LoVo (cell line): ENCODE measurements at places on chromosomes 6 and 20.

DNA sequence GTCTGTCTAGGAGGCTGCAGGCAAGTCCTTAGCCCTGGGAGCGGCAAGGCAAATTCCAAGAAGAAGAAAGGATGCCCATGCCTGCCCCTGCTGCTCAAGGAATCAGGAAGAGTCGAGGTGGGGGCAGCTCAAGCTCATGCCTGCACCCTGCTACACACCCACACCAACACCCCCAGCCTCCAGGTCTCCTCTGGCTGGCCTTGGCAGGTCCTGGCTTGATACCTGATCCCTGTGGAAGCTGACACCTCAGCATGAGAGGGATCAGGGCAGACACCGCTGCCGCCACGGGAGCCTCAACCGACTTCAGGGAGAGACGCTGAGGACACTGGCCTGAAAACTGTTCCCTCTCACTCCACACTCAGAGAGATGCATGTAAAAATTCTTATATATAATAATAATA lies 35.5 kb upstream of the MAFB start:
- no peak for DNase-seq

- no peak for DNase-seq
These were observed 213.0 kb downstream of the FRK start for GRCh38 chr6:115847671-115848070.

DNA sequence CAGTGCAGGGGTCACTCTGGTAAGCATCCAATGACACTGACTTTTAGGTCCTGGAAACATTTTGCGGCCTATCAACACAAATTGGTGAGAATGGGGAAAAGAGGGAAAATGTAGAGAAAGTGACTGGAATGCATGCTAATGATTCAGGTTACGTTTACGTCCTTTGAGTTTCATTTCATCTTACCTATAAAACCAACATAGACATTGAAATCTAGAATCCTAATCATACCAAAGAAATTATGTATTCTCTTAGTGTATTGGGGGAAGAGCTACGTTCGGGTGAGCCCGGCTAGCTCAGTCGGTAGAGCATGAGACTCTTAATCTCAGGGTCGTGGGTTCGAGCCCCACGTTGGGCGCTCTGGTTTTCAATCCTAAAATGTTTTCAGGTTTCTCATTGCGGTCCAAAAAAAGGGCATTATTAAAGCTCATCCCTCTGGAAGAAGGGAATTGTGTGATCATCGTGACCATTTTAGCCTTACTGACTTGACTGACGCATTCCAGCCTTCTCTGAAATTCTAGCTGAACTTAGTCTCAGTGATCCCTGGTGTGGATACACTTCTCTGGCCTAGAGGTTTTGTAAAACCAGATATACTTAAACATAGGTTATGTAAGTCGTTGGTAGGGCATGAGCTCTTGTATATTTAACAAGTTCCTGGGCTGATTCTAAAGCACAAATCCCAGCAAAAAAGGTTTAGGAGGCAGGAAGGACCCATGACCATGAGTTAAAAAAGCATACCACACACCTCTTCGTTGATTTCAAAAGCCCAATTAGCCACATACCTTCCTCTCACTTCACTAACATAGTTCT lies 18.3 kb downstream of the HMGN4 start:
- DNase-seq, result peak; percentile 71

DNA sequence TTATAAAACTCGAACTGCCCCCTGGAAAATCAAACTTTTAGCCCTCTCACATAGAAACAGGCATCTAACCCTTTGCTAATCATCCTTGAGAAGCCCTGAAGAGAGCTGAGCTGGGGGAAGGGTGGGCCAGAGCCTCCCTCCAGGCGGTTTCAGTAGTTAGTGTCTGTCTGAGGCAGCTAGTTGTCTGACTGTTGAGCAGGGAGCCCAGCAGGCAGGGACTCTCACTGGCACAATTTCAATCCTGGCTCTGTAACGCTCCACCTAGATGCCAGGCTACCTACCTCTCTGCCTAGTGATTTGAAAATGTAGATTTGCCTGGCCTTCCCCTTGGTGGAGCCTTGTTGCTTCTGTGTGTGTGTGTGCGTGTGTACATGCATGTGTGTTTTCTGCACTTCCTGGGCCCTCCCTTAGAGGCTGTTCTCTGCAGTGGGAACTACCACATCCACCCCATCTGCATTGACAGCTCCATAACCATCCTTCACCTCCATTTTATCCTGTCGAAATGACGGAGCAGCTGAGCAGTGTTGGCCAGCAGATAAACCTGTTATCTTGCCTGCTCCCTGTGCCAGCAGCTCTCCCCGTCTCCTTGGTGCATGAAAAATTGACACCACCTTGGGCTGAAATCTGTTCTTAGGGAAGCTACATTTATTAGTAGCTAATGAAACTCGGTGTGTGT lies 69.6 kb upstream of the VSTM2L start:
- DNase-seq, result no peak

DNA sequence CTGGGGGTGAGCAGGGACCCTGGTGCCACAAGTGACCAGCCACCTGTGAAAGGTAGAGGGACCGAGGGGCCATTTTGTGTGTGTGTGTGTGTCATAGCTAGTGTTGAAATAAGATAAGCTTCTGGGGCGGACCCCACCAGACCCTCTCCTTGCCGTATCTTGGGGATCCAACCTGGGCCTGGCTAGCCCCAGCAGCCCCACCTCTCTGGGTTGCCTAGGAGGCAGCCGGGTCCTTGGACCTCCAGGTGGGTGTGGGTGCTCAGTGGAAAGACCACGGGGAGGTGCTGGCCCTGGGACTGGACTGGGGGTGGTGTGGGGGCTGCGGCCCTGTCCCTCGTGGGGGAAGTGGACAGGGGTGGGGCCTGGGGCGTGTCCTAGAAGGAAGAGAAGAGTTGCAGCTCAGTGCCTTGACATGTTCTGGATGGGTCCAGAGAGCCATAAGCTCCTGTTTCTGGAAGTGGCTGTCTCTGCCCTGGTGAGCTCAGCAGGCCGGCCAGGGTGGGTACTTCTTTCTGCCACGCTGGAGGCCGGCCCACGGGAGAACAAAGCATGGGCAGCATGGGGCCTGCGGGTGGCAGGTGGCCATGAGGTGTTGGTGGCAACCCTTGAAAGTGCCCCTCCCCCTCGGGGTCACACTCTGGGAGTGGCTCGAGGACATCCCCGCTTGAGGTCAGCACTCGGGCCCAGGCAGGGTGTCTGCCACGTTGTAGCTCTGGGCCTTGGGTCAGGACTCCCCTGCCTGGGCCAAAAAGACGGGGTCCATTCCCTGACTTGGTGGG lies 8.4 kb downstream of the RBBP8NL start:
- DNase-seq, result no peak

- DNase-seq, result no peak
These were observed 101.2 kb downstream of the HDGFL1 start for GRCh38 chr6:22670605-22671004.

DNA sequence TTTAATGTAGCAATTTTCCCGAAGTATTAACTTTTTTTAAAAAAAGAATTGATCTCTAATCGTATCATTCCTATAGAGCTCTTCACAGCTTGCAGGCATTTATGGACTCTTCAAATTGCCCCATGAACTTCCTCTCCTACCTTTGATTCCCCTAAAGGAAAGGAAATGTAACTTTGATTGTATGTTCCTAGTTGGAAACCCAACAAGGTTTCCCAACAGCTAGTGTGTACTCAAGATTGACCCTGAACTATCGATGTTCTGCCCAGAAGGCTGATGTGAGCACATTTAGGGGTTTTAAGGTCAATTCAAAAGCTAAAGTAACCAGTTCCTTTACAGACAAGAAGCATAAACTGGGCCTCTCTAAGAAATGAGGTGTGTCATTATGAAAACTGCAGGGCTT lies 491.7 kb downstream of the PTPRT start:
- DNase-seq, result no peak

- DNase-seq, result no peak
These were observed 20.1 kb downstream of the SRC start for GRCh38 chr20:37365760-37366638.

- DNase-seq, result peak; percentile 61
These were observed 69.9 kb upstream of the BTBD3 start for GRCh38 chr20:11847827-11848226.
